ENCODE measurements at places on chromosomes 6 and 20. TPM values are rescaled to one million over a fixed set of nuclear protein-coding genes. Genes with fewer than 3 reads are reported as not detected.

The HEY2 gene
- total RNA-seq: 8.4 TPM

The RRAGD gene
- total RNA-seq: 53.6 TPM

The TM9SF4 gene
- 18.0 TPM for total RNA-seq

DNA sequence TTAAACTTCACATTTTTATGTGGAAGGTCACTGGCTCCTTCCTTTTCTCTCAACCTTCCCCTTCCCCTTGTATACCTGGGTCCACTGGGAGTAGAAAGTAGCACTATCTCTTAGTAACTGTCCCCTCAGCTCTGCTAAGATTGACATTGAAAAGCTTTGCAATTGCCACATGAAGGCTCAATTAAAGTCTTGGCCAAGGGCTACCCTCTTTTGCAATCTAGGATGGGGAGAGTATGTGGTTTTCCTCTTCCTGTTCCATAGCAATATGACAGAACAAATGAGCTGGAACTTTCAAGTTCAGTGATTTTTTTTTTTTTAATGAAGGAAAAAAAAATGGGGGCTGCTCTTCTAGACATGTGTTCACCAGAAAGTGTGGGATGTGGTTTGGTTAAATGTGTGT is 37.1 kb downstream of the PROKR2 start:
- H3K36me3 ChIP-seq: no peaks in the 10 kb centered on the region
- no peak overlapping the region for H3K4me3 ChIP-seq

GRCh38 chr6:146028252-146028795 is 538 bp upstream of the GRM1 start:
- H3K4me3 ChIP-seq: no peak overlapping the region
- no peaks in the 10 kb centered on the region for H3K4me1 ChIP-seq
- no peaks in the 10 kb centered on the region for H3K36me3 ChIP-seq
- DNase-seq: no peak
- no peak overlapping the region for H3K27ac ChIP-seq

- DNase-seq: no peak
- H3K4me1 ChIP-seq: no peaks in the 10 kb centered on the region
- H3K36me3 ChIP-seq: no peaks in the 10 kb centered on the region
Measured at GRCh38 chr6:108068618-108069017, 5.9 kb downstream of the OSTM1 start.

- DNase-seq: no peak
- no peaks in the 10 kb centered on the region for H3K27me3 ChIP-seq
- H3K36me3 ChIP-seq: no peaks in the 10 kb centered on the region
- no peak overlapping the region for H3K27ac ChIP-seq
- peaks cover 4% of the 10 kb centered on the region for H3K4me1 ChIP-seq
Measured at GRCh38 chr6:165204807-165205545, 104.4 kb downstream of the C6orf118 start.

Data from gastrocnemius medialis (tissue), 4 donors.